ENCODE measurements at places on chromosomes 7 and 10.
A peak's percentile ranks its signal among the peaks of the same experiment; 100 is the strongest.

- no peak for DNase-seq
These were observed 9.6 kb upstream of the C10orf105 start for GRCh38 chr10:71729161-71729636.

- no peak for DNase-seq
These were observed 236.6 kb upstream of the MKLN1 start for GRCh38 chr7:131090886-131091692.

DNA sequence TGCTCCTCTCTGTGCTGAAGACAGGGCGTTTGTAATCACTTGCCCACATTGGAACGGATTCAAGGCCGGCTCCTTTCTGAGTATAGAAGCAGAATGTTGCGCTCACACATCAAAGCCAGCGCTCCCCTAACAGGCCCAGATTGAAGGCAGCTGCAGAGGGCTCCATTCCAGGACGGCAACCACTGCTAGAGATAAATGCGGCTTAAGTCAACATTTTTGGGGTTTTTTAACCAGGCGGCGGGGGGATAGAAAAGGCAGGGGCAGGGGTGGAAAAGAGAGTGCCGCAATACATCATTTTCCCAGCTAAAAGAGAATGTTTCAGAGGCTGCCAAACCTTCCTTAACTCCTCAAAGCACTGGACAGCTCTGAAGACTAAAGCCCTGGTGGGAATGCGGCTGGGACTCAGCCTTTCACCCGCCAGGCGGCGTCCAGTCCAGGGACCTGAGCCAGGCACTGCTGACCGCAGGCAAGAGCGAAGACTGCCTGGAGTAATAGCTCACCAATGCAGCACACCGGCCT is 189.6 kb downstream of the TNS3 start:
- no peak for DNase-seq

DNA sequence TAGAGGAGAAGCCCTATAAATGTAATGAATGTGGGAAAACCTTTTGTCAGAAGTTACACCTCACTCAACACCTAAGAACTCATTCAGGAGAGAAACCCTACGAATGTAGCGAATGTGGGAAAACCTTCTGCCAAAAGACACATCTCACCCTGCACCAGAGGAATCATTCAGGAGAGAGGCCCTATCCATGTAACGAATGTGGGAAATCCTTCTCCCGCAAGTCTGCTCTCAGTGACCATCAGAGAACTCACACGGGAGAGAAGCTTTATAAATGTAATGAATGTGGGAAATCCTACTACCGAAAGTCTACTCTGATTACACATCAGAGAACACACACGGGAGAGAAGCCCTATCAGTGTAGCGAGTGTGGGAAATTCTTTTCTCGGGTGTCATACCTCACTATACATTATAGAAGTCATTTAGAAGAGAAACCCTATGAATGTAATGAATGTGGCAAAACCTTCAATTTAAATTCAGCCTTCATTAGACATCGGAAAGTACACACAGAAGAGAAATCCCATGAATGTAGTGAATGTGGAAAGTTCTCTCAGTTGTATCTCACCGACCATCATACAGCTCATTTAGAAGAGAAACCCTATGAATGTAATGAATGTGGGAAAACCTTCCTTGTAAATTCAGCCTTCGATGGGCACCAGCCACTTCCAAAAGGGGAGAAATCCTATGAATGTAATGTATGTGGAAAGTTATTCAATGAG is 18.9 kb downstream of the RBAK start:
- no peak for DNase-seq

- DNase-seq: no peak
These were observed 330.4 kb downstream of the KIF20B start for GRCh38 chr10:90031776-90032175.

GRCh38 chr7:80873140-80873539 is 45.7 kb downstream of the SEMA3C start:
- DNase-seq: no peak

- DNase-seq: peak; percentile 71
These were observed 31.6 kb downstream of the WBP1L start for GRCh38 chr10:102775201-102775934.

DNA sequence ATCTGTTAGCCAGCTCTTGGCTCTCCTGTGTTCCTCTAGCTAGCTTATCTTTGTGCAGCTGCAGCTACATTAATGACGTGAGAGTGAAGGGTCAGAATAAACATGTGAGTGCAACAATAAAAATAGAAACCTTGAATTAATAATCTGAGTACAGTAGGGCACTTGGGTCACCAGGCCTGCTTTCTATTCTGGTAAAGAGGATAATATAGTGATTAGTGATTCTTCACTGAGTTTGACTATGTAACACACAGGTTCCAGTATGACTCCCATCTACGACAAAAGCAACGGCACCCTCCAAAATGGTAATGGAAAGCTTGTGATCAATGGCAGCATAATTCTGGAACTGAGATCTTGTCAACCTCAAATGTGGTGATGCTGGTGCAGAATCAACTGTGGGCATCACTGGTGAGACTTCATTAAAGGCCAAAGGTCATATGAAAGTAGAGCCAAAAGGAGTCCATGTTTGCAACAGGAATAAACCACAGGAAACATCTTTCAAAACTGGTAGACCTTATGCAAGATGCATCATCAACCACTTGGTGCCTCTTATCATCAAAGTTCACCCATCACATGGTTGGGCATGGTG is 77.6 kb downstream of the NRBF2 start:
- DNase-seq: no peak

DNA sequence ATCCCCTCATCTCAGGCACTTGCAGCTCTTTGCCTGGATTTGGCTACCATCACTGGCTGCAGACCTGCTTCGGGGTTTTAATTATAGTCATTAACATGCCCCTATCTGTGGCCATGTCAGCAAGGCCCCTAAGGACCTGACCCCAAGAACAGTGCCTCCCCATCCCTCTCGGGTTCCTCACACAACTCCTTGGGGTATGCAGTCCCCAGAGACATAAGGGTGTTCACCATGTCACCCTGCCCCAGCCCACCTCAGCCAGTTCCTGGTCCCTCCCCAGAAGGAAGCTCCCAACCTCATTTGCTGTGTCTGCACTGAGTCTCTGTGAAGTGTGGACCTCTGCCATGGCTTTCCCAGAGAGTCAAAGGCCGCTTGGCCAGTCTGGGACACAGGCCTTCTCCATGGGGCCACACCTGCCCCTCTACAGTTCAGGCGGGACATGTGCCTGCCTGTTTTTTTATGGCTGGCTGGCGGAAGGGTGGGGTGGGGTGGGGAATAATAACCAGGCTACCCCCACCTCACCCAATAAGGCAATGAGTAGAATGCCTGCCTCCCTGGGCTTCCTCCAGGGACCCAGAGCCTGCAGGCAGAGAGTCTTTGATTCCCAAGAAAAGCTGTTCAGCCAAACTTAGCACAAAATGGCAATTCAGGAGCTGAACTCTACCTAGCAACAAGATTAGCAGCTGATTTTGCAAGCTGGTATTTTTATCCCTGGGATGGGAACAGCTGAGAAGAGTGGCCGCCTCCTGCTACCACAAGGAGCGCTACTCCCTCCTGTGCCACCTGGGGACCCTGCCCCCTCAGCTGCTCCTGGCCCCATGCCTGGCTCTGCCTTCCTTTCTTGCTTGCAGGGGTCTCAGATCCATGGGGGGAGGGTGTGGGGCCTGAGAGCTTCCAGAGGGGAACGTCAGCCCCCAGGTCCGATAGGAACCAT is 23.7 kb upstream of the CAMK2B start:
- no peak for DNase-seq

GRCh38 chr10:60394446-60394845 is 4.8 kb upstream of the ANK3 start:
- no peak for DNase-seq

- DNase-seq: no peak
These were observed 32.0 kb downstream of the PSMC2 start for GRCh38 chr7:103379270-103379975.

DNA sequence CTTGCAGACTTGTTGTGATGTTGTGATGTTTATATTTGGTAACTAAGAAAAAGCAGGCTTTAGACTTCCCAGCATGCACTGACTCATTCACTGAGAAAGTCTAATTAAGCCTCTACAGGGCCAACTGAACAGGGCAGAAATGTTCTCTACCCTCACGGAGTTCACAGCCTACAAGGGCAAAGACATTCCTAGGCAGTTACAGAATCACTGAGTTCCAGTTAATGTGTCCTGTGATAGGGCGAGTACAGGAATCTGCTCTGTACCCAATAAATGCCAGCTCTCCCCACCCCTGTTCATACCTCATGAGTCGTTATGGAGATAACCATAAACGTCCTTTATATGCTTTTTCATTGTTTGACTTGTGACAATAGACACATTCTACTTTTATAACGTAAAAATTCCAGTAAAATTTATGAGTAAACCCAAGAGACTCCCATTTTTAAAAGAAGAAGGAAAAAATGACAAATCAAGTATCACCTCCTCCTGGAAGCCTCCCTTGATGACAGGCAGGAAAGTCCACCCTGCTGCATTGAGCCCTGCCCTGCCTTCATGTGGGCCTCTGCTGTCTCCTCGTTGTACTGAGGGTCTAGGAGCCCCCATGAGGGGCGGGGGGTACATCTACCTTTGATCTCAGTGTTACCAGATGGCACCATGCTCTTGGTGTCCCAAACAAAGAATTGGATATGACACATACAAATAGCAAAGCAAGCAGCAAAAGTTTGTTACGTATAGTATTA is 14.3 kb downstream of the MUC12 start:
- DNase-seq: no peak

GRCh38 chr10:93954726-93955363 is 38.9 kb upstream of the PLCE1 start:
- DNase-seq: no peak

DNA sequence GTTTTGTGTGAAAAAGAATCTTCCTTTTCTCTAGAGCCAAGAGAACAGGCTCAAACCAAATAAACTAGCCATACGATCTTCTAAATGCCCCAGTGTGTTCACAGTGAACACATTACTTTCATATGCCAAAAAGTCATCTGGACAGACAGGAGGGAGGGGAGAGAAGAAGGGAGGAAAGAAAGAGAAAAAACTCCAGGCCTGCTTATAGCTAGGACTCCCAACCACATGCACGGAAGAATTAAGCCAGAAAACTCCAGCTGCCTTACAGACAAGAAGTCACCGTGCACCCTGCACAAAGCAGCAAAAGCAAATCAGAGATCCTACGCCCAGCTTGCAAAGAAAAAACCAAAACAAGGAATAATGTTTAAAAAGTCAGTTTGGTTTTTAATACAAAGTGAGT is 34.3 kb downstream of the SNX8 start:
- no peak for DNase-seq

- DNase-seq: no peak
These were observed 54.3 kb downstream of the CLIP2 start for GRCh38 chr7:74343281-74344131.

GRCh38 chr10:123502983-123503382 is 163.2 kb upstream of the GPR26 start:
- no peak for DNase-seq

GRCh38 chr7:69114374-69114773 is 483.9 kb upstream of the AUTS2 start:
- DNase-seq: no peak

GRCh38 chr7:142478479-142479220 is 220.8 kb upstream of the PRSS58 start:
- no peak for DNase-seq

- DNase-seq: no peak
These were observed 1.1 kb upstream of the CDH23 start for GRCh38 chr10:71395621-71396020.

DNA sequence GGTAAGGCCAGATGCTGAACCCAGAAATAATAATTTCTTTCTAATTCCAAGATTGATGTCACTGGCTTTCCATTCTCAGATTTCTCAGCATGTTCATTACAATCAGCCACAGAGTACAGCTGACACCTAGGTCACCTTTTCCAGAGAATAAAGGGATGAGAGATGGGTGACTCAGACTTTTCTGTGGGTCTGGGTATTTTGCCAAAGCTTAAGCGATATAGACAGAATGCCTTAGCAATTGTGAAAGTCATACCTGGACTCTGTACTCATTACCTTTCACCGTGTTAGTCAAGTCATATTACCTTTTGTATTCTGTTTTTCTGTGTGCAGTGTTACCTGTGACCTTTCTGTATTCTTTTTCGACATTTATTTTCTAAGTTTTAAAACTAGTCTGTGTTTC is 10.6 kb upstream of the PRTFDC1 start:
- no peak for DNase-seq

- no peak for DNase-seq
These were observed 36.5 kb downstream of the EBF3 start for GRCh38 chr10:129927351-129928120.

DNA sequence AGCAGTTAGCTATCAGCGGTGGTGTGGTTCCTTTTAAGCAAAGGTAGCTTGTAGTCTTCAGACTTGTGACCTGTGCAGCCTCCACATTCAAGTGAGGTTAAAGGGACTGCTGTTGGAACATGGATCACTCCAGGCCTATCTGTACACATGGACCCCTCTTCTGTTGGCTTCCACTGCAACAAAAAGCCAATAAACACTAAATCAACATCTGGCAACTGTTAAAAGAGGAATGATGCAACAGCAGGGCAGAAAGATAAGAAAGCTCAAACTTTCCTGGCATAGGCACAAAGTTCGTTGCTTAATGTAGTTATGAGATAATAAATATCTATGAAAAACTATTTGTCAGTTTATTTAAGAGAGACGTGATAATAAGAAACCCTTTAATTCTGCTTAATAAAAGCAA is 4.0 kb upstream of the MINPP1 start:
- no peak for DNase-seq

DNA sequence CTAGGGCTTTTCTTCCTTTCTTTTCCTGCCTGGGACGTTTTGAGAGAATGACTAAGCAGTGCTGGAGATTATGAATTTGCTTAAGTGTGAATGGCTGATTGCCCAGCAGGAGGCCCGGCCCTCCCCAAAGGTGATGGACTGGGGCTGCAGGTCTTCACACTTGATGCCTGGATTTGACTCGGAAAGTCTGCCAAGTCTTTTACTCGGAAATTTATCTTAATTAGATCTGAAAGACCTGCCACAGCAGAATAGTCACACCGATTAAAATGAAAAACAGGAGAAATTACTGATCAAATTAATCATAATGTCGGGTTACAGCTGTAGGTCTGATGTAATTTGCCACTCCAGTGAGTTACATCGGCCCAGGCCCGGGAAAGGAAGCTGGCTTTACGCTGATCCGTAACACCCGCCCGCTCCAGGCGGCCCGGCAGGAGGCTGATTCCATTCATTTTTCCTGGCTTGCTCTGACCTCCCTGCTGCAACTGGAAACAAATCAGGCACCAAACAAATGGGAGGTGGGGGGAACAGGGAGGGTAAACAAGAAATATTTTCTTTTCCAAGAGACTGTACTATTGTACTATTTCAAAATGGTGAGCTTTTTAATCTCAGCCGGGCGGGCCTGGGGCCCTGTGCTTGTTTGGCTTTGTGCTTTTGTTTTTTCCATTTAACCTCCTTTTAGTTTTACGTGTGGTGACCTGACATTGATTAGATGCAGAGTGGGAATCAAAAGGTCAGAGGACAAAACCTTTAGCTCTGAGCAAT is 212.4 kb upstream of the YAE1 start:
- no peak for DNase-seq

GRCh38 chr7:64794171-64794844 is at the start of gene ZNF138:
ZNF138 (plus strand) TSS chr7:64794428; CDS start chr7:64794569, 141 bp downstream.
- DNase-seq: peak; percentile 90

GRCh38 chr7:129493555-129493954 is 8.8 kb upstream of the SMKR1 start:
- DNase-seq: no peak

All from C1 segment of cervical spinal cord (tissue), 14 donors.